ENCODE measurements at places on chromosomes 3 and 15.

- no peak for DNase-seq
Measured at GRCh38 chr15:39327005-39327730, 253.7 kb upstream of the THBS1 start.

DNA sequence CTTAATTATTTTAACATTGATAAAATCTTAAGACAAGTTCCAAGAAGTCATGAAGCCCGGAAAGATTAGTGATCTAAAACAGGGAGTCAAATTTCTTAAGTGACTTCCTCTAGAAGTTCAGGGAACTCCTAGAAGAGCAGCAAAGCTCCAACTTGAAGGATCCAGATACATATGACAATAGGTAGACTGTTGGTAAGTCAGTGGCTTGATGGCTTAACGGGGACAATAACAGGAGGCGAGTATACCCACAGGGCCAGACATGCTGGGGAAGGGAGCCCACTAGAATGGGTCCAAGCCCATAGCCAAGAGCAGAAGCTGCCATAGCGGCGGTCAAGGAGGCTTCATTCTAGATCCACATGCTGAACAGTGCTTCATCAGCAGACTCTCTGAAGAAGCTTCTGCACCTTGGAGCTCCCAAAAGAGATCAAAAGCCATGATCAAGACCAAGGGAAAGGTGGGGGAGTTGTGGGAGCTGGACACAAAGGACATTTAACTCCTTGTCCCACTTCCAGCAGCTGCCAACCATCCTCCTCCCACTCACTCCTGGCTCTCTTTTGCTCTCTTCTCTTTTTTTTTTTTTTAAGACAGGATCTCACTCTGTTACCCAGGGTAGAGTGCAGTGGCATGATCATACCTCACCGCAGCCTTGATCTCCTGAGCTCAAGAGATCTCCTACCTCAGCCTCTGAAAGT is 10.2 kb upstream of the CA12 start:
- no peak for DNase-seq

DNA sequence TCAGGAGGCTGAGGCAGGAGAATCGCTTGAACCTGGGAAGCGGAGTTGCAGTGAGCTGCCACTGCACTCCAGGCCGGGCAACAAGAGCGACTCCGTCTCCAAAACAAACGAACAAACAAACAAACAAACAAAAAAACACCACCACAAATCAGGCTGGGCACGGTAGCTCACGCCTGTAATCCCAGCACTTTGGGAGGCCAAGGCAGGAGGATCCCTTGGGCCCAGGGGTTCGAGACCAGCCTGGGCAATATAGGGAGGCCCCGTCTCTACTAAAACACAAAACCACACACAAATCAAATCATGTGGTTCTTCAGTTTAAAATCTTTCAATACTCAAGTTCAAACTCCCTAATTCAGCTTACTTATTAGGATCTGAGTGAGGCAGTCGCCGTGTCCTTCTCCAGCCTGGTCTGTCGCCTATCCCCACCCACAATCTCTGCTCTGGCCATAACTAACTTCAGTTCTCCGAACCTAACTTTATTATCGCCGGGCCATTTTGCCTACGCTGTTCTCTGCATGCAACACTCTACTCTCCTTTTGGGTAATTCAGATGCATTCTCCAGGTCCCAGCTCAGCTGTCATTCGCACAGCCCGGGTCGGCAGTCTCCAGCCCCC is 660 bp upstream of the RTF1 start:
- DNase-seq: no peak

GRCh38 chr3:129195731-129196256 is 12.1 kb upstream of the CNBP start:
- DNase-seq: no peak

- no peak for DNase-seq
Measured at GRCh38 chr3:134144694-134145093, 106.0 kb downstream of the RYK start.

DNA sequence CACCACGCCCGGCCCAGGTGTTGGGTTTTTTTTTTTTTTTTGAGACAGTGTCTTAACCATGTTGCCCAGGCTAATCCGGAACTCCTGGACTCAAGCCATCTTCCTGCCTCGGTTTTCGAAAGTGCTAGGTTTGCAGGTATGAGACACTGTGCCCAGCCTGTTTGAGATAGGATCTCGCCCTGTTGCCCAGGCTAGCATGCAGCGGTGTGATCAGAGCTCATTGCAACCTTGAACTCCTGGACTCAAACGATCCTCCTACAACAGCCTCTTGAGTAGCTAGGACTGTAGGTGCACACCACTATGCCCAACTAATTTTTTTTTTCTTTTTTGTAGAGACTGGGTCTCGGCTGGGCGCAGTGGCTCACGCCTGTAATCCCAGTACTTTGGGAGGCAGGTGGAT is 20.3 kb upstream of the ITPKA start:
- no peak for DNase-seq

DNA sequence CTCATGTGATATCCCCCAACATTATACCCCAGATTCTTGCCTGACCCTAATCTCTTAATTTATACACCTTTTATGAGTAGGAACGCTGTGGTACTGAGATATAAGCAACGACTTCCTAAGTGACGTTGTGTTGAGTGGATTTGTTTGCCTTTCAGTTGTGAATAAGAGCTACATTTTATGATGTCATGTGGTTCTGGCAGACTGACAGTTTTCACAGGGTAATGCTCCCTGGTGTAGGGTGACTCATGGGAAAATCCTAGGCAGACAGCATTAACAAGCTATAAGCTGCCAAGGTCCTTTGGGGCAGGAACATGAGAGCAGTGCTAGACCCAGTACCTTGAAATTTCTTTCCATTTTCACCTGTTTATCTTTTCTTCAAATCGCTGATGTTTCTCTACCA is 11.2 kb downstream of the C3orf52 start:
- DNase-seq: peak; percentile 83
